Pancreas (tissue), 10 donors: ENCODE measurements at places on chromosomes 16 and 17. TPM values are rescaled to one million over a fixed set of nuclear protein-coding genes. Genes with fewer than 3 reads are reported as not detected.

EVI2B gene
- 0.76 TPM for polyA plus RNA-seq

FZD2 gene
- polyA plus RNA-seq = 0.91 TPM

KRTAP16-1 gene
- not detected for polyA plus RNA-seq

CMTM4 gene
- 18.4 TPM for polyA plus RNA-seq

AIPL1 gene
- 0.04 TPM for polyA plus RNA-seq

OXLD1 gene
- 48.2 TPM for polyA plus RNA-seq

DOC2A gene
- 2.6 TPM for polyA plus RNA-seq

TP53TG3F gene
- not detected for polyA plus RNA-seq

CCDC144A gene
- 2.5 TPM for polyA plus RNA-seq

DNAH9 gene
- 0.53 TPM for polyA plus RNA-seq
